ENCODE measurements at places on chromosomes 2 and 18.

- no peak for DNase-seq
These were observed 118.8 kb downstream of the MSH2 start for GRCh38 chr2:47521666-47522285.

DNA sequence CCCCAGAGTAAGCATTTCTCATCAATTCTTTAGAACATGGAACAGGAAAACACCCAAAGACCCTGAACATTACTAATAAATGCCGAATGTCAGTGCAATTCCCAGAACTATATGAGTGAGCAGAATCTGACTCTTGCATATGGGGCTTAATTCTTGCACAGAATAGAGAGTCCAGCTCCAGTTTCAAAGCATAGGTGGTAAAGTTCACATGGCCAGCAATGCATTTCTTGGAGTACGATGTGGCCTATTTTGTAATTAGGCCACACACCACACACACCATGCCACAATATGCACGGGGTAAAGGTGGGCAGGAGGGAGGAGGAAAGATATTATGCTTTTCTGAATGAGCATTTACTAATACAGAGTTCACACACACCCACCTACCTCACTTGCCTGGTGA is 56.5 kb downstream of the PLA2R1 start:
- no peak for DNase-seq

- DNase-seq, result no peak
These were observed 81.2 kb downstream of the GFPT1 start for GRCh38 chr2:69305712-69306392.

DNA sequence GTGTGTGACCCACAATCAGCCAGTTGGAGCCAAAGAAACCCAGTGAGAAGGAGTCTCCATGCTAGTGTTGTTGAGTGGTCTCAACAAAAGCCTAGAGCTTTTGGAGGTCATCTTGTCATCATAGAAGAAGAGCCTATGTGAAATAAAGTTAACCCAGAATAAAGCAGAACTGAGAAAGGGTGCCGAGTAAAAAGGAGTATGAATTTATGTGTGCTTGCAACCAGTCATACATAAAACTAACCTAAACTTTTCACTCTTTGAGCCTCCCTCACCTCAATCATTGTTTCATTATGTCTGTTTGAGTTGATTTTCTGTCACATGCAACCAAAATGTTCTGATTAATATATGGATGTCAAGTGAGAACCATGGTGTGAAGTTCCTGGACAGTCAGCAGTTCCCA is 599.3 kb upstream of the ZEB2 start:
- DNase-seq, result no peak

GRCh38 chr2:222823183-222823930 is 37.5 kb upstream of the ACSL3 start:
- DNase-seq, result no peak

GRCh38 chr2:231222318-231223000 is 24.0 kb downstream of the ARMC9 start:
- no peak for DNase-seq

DNA sequence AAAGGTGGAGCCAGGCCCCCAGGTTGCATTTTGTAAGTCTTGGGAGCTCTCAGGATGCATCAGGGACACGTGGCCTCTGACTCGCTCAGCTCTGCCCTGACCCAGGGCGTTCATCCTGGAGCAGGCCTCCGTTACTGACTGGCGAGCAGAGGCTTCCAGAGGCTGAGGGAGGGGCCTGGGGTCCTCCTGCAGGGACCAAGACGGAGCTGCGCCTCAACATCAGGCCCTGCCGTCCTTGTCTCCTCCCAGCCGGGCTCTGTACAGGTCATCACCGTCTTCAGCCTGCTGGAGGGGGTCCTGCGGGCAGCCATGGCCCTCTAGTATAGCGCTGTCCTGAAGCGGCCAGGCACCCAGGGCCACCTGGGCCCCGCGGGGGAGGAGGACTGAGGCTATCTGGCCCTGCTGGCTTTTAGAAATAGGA is 10.2 kb upstream of the ALPP start:
- no peak for DNase-seq

DNA sequence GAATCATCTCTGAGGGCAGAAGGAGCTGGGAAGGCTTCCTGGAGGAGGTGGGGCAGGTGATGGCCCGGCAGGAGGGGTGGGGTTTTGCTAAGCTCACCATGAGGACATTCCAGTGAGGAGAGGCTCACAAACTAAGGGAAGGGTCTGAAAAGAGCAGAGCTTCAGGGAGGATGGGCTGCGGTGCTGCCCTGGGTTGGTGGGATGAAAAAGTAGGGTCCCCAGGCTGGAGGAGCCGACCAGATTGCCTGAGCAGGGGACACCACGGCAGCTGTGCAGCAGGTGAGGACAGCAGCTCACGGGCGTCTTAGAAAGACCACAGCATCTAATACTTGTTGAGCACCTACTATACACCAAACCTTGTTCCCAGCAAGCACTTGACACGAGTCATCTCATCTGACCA is 82.2 kb downstream of the DYSF start:
- DNase-seq, result no peak

DNA sequence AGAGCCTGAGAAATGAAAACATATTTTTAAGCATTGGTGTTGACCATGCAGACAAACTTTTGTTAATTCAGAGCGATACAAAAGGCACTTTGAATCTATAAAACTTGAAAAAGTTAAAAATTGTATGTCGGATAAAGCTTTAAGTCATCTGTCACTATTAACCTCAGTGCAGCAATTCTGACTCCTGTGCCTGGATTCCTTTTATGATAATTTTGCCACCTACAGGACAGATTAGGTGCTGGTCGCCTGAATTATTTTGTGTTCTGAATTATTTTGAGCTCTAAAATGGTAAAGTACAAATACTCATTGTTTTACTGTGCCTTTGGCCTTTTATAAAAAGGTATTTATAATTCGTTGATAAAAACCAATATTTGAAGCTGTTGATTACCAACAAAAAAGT is 19.4 kb upstream of the RNF138 start:
- no peak for DNase-seq

GRCh38 chr2:120177001-120177621 is 46.1 kb downstream of the TMEM185B start:
- DNase-seq, result peak; percentile 68

DNA sequence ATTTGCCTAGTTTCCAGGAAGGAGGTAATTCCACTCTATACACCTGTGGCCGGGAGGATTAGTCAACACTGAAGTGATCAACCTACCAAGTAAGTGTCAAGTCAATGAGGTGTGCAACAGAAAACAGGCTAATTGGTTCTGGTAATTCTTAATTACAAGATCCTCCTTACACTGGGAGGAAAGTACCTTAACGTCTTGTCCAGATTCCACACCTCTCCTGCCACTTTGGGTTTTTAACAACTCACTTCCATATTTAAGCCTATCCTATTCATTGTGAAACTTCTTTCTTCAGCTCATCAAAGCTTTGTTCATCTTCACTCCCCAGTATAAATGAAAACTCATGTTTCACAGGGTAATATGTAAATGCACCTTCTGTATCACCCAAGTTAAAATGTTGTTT is 22.0 kb upstream of the MAP4K4 start:
- DNase-seq, result no peak

- no peak for DNase-seq
These were observed 212.0 kb upstream of the NABP1 start for GRCh38 chr2:191465766-191466420.

DNA sequence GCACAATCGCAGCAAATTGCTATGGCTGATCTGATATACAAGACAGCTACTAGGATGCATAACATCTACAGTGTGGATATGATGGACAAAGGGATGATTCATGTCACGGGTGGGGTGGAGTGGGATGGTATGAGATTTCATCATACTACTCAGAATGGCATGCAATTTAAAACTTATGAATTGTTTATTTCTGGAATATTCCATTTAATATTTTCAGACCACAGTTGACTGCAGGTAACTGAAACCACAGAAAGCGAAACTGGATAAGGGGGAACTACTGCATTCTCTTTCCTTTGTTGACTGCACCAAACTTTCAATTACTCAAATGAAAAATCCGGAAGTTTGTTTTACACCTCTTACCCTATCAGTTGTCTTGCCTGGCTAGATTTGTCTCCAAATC is 94.4 kb upstream of the NEUROD1 start:
- no peak for DNase-seq

DNA sequence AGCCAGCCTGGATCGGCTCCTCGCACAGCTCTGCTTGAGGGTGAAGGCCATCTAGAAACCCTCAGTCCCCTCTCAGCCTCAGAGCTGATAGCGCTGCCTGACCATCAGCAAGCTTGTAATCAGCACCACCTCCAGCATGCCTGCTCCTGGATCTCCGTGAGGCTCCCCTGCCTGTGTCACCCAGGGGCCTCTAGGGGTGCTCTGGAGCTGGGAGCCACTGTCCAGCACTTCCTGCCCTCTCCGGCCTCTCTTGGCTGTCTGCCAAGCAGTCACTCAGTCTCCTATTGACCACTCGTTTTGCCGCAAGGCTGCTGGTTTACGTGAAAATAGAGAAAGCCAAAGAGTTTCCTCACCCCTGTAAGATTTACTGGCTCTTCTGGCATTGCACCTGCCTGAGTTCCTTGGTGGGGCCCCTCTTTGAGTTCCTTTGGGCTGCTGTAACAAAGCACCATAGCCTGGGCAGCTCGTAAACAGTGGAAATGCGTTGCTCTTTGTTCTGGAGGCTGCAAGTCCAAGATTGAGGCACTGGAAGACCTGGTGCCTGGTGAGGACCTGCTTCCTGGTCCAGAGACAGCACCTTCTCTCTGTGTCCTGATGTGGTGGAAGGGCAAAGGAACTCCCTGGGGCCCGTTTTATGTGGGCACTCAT is 17.9 kb downstream of the CAPN10 start:
- DNase-seq, result no peak

GRCh38 chr2:86455181-86455580 is 14.0 kb downstream of the KDM3A start:
- no peak for DNase-seq

- no peak for DNase-seq
These were observed 99.4 kb downstream of the TMEM17 start for GRCh38 chr2:62406573-62407043.

DNA sequence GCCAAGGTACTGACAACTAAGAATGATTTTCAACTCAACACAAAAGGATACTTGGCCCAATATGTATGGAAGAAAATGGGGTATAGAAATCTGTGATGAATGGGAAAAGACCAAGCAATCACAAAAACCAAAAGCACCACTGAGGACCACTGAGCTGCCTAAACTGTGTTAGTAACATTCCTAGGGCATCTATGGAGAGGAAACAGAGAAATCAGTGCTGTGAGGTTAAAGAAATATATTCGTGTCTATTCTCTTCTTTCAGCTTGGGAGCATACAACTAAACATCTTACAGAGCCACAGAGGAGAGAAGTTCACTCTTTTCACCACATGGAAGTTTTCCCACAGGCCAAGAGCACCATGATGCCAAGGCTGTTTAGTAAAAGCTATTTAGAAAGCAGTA is 47.3 kb upstream of the CALCRL start:
- no peak for DNase-seq

- DNase-seq, result no peak
These were observed 283.8 kb upstream of the LYPD1 start for GRCh38 chr2:132953771-132954170.

GRCh38 chr2:159939946-159940345 is 122.5 kb downstream of the PLA2R1 start:
- DNase-seq, result no peak

GRCh38 chr2:104598636-104599035 is 255.3 kb upstream of the POU3F3 start:
- DNase-seq, result no peak

DNA sequence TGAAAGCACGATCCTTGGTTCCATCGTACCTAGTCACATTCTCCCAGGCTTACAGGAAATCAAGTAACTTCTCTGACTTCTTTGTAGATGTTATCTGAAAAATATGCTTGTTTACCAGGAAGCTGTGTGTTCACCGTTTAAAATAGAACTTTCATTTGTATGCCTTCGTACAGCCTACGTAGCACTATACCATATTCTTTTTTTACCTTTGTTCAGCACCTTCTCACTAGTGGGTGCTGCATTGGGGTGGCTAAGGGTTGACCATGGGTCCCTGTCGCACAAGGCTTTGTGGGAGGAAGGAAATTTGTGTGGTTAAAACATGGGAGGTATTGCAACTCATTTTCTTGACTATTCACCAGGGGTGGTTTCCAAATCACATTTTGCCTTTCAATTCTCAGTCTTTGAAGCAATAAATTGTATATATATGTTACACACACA is 16.6 kb downstream of the MALT1 start:
- DNase-seq, result peak; percentile 38

DNA sequence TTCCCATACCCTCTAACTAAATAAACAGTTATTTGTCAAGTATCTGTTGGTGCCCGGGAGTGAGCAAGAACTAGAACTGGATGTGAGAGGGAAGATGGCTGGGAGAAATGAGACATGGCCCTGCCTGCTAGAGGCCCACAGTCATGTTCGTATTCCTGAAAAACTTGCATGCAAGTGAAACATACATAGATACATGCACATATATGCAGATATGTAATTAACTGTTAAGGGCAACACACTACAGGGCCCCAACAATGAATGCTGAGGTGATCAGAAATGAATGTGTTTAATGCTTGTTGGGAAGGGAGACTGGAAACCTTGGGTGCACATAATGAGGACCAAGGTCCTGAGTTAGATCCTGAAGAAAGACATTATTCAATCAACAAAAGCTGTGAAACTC is 49.8 kb downstream of the ADD2 start:
- no peak for DNase-seq

GRCh38 chr2:32865399-32866068 is 81.2 kb upstream of the LTBP1 start:
- no peak for DNase-seq

Measured in stimulated activated CD4-positive, alpha-beta T cell treated with anti-CD3 and anti-CD28 coated beads, Interleukin-15, amount 100 ng/mL, for 48 hours (primary cell).